ENCODE measurements at places on chromosomes 1 and 21.

- DNase-seq: no peak
Measured at GRCh38 chr21:46082713-46082962, 15.3 kb upstream of the COL6A2 start.

DNA sequence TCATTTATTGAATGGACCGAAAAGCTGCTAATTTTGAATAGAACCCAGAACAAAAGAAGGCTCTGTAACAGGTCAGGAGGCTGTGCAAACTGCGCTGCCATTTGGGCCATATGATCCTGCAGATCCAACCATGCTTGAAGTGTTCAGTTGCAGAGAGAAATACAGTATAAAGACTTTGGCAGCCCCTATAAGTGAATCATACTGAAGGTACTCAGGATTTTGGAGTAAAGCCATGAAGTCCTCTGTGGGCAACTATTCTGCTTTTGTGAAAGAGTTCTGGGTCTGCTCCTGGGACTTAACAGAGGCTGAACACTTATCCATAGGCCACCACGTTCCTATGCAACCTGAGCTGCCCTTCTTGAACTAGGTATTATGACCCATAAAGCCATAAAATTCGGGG lies 1613.6 kb upstream of the PRMT6 start:
- peak; percentile 26 for DNase-seq

GRCh38 chr21:15781986-15782385 lies 52.2 kb downstream of the USP25 start:
- DNase-seq: no peak

- no peak for DNase-seq
Measured at GRCh38 chr1:91779548-91780021, 106.4 kb downstream of the TGFBR3 start.

- DNase-seq: no peak
Measured at GRCh38 chr1:241325456-241325855, 31.5 kb downstream of the RGS7 start.

DNA sequence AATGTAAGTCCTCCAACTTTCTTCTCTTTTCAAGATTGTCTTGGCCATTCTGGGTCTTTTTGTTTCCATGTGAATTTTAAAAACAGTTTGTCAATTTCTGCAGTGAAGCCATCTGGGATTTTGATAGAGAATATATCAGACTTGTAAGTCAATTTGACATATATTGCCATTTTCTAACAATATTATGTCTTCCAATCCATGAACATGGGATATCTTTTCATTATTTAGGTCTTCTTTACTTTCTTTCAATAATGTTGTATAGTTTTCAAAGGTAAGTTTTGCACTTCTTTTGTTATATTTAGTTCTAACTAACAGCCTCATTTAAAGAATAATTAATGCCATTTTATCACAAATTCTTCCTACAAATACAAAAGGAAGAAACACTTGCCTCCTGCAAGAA lies 73.4 kb downstream of the STUM start:
- DNase-seq: no peak

GRCh38 chr1:184419350-184420161 lies 32.7 kb downstream of the C1orf21 start:
- DNase-seq: no peak

DNA sequence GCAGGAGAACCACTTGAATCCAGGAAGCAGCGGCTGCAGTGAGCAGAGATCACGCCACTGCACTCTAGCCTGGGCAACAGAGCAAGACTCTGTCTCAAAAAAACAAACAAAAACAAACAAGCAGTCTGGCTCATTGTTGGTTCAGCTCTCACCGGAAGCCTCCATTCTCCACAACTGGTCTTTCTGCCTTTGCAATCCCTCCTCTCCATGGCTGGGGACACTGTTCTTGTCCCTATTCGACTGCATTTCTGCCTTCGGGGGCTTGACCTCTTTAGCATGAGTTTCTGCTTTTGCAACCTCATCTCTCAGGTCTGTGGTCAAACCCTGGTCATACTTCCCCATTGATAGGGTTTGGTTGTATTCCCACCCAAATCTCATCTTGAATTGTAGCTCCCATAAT lies 216.3 kb upstream of the NR5A2 start:
- no peak for DNase-seq

- peak; percentile 89 for DNase-seq
Measured at GRCh38 chr21:39788383-39788782, 43.4 kb downstream of the IGSF5 start.

- DNase-seq: no peak
Measured at GRCh38 chr21:25369524-25370300, 237.6 kb downstream of the MRPL39 start.

DNA sequence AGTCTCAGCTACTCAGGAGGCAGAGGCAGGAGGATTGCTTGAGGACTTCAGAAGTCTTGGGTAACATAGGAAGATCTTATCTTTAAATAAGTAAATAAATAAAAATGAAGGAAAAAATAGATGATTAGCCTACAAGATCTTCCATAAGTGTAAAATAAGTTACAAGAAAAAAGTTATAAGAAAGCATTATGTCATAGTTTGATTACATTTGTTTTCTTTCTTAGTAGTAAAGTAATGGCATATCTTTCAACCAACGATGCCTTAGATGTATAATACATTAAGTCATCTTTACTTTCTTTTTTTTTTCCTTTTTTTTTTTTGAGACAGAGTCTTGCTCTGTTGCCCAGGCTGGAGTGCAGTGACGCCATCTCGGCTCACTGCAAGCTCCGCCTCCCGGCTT lies 46.5 kb downstream of the SNRPE start:
- DNase-seq: no peak

DNA sequence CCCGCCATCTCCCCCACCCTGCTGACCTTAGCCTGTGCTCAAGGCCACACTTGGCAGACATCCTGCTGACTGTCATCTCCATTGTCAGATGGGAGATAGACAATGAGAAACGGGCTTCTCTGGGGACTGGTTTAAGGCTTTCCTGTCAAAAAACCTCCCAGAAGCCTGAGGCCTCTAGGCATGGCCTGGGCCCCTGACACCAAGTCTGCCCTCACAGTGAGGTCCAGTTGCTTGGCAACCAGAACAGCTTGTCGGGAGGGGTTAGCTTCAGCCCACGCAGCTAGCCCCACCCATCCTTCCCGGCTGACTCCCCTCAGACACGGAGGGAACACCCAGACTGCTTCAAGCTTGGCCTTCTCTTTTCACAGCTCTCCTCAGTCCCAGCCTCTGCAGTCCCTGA lies 11.0 kb downstream of the PLEKHA6 start:
- peak; percentile 60 for DNase-seq

DNA sequence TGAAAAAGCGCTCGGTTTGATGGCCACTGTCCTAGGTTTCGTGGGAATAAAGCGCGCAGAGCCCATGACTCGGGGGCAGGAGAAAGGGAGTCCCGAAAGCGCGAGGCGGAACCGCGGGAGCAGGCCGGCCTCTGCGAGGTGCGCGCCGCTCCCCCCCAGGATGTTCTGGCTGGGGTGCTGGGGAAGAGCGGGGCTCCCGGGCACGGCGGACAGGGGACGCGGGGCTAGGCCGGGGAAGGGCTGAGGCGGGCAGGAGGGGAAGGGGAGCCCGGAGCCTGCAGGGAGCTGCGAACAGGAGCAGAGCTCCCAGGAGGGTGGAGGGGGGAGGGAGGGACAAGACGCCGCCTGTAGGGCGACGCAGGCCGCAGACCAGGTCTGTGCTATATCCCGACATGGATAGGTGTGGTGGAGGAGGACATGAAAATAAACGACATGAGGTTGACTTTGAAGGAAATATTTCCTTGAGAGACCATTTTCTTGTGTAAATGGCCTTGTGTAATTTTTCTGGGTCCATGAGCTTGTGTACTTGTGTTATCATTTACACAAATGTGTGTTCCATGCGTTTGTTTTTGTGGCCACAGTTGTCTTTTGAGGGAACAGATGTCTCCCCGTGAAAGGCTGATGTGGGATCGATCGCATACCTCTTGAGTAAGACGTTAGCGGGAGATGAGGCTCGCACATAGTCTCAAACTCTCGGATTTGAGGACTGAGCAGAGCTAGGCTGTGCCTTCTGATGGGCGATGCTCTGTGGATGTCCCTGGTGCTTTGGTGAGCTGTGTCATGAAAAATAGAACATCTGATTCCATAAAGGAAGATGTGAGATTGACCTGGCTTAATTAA lies 1.3 kb downstream of the PCNT start:
- peak; percentile 74 for DNase-seq

DNA sequence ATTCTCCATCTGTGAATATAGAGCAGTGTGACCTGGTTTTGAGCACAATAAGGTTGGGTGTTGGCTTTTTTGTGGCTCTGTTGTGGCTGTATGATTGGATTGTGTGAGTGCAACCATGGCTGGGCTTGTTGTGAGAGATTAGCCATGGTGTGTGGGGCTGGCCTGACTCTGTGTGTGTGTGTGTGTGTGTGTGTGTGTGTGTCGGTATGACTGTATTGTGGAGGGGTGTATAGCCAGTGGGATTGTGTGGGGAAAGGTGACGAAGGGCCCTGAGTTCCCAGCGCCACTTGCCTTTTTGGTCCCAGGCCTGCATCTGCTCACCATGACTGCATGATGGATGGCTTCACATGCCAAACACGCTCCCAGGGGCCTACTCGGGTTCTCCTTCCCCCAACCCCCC lies 5.9 kb upstream of the SLC6A9 start:
- no peak for DNase-seq

DNA sequence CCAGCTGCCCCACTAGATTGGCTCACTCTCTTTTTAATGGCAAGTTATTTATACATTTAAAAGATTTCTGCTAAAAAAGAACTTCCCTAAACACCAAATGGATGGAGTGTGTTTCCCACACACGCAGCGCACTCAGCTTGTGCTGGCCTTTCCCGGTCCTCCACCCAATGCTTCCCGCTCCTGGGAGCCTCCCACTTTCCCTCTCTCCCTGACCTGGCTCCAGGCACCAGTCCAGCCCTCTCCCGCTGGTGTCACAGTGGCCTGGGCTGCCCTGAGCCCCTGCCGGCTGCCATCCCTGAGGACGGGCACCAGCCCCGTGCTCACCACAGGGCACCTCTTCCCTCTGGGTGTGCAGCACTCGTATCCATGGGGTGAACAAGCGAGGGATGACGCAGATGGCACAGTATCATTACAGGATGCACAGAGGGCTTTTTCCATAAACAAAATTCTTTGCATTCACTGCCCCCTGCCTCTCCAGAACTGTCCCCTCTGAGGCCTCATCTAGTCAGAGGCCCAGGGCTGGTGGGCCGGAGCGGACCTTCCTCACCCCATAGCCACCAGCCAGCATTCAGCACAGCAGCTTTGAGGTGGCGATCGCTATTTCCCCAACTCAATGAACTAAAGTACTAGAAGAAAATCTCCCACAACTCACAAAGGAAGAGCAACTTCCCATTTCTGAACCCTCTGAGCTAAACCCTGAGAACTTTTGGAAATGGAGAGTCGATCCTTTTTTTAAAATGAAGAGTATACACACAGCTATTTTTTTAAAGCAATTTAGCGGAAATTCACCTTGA lies 68.5 kb downstream of the SLC37A1 start:
- DNase-seq: no peak

- no peak for DNase-seq
Measured at GRCh38 chr1:180933141-180933540, 20.4 kb downstream of the KIAA1614 start.

- no peak for DNase-seq
Measured at GRCh38 chr1:156499842-156500542, 583 bp downstream of the MEF2D start.

DNA sequence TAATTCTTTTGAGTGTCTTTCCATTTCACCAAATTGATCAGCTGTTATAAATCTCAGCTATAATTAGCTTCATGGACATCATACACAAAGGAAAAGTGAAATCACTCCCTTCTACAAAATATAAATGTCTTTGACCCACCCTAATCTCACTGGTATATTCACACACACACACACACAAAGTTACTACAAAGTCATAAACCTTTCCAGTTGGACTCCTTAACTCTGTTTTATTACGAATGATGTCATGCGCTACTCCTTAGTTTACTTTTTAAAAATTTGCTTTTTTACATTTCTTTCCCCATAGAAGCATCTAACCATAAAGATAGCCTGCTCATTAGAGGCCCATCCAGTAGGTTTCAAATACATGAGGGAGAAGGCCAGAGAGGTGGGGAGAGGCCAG lies 103.0 kb downstream of the SLC30A10 start:
- DNase-seq: no peak

DNA sequence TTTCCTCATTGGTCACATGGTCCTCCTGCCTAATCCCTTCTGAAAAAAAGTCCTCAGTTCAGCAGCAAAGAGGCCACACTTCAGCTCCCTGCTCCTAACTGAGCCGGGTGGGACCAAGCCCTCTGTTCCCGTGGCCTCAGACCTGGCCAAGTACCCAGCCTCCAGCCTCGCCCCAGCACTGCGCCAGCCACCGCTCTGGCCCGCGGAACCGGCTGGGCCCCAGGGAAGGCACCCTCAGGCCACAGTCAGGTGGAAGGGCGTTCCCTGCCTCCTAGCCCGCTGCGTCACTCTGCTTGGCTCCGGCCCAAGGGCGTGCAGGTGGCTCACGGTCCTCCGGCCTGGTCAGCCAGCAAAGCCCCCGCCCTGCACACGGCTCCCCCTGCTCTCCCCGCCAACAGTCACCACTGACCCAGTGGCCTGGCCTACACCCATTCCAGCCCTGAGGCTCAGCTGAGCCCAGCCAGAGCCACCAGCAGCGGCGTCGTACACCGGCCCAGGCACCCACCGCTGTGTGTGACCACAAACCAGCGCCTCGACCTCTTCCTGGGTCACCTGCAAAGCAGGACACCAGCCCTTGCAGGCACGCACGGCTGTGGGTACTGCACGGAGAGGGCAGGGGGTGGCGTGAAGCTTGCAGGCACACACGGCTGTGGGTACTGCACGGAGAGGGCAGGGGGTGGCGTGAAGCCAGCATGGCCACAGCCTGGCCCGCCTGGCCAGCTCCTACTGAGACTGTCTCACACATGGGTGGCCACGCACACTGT lies 19.4 kb downstream of the NADK start:
- peak; percentile 53 for DNase-seq

DNA sequence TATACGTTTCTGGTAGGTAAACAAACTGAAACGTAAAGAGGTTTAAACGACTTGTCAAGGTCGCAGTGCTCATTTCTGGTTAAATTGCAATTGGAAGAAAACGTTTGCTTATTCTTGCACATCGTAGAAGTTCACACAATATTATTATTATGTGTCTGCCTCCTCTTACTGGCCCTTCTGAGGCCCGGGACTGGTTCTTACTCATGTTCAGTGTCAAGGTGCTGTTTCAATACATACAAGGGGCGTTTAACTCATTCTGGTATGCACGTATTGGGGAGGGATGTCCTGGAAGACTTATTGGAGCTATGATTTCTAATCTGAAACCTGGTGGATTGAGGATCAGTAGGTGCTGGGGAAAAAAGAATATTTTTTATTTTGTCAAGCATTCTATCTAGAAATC lies 932 bp downstream of the RPF1 start:
- no peak for DNase-seq

GRCh38 chr1:101509370-101509769 lies 272.6 kb downstream of the S1PR1 start:
- no peak for DNase-seq

DNA sequence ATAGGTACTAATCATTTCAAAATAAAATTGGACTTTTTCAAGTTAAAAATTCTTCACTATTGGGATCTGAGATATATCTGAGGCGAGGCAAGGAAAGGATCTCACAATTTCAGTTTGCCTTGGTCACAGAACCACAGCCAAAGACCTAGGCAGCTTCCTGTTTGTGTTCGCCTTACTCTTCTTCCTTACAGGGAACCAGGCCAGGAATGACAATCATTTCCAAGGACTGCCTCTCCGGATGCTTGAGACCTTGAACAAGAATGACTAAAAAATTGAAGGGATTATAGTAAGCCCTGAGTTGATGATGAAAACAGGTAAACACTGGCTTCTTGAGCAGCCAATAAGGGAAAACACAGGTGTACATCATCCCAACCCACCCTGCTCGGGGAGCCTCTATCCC lies 35.2 kb upstream of the SERBP1 start:
- DNase-seq: no peak

Data from iPS-NIHi11 (cell line).